Stimulated activated CD4-positive, alpha-beta T cell treated with anti-CD3 and anti-CD28 coated beads, Interleukin-1b, Interleukin-23, amount 100 ng/mL, for 1 hour (primary cell): ENCODE measurements at places on chromosomes 7 and 10.

DNA sequence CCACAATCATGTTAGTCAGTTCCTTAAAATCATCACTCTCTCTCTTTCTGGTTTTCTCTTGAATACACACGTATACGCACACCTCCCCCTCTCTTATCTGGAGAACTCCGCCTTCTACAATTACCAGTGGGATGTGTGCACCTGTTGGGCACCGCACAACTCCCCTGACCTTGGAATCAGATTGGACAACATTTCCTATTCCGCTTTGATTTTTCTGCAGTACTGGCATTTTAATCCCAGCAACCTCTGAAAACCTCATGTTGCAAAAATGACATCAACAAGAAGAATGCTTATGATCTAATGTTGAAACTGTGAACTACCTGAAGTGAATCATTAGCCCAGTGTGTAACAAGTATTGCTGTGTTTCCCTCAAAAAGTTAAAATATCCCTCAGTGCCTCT lies 109.6 kb downstream of the KIAA1217 start:
- no peak for DNase-seq

DNA sequence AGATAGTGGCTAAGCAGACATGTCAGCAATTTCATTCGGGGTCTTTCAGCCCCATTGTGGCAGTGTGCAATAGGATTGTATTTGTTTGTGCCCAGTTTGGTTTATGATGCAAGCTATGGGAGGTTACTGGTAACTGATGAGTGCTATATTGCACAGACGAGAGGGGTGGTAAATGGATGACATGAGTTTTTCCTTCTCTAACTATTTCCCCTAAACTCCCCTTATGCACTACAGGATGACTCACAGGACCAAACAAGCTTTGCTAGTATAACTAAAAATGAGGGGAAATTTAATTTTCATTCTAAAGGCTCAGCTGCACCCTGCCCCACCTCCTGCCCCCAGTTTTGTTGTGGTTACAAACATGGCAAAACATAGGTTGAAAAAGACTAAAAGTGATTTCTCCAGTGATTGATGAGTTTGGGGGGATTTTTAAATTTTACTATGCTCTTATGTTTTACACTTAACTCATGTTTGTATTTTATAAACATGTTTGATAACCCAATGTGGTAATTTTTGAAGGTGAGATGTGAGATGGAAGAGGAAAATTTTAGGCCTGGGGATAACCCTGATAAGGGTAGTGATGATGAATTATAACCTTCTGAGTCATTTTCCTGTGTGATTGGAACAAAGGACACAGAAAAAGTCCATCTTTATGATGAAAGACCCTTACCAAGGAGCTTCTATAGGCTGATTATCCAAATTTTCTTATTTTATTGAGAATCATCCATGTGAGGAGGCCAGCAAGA lies 60.8 kb upstream of the NAMPT start:
- DNase-seq, result no peak

GRCh38 chr7:50379082-50379481 lies 71.1 kb downstream of the FIGNL1 start:
- no peak for DNase-seq

DNA sequence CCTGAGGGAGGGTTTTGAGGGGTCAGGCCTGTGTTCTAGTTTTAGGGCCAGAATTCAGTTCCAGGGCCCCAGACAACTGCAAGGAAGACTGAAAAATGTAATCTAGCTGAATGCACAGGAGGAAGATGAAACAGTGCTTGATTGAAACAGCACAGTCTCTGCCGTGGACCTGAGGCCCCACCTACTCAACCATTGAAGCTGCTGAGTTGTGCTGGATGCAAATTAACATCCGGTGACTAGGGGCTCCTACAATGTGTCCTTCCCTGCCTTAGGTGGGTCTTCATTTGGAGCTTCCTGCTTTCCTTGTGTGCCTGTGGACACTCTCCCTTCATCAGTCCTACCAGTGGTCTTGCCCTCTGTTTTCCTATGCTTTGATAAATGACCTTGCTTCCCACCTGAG lies 5.7 kb downstream of the GLRX3 start:
- DNase-seq, result no peak

- DNase-seq, result no peak
Observed at GRCh38 chr10:102812231-102812876, 24.9 kb downstream of the CYP17A1 start.

DNA sequence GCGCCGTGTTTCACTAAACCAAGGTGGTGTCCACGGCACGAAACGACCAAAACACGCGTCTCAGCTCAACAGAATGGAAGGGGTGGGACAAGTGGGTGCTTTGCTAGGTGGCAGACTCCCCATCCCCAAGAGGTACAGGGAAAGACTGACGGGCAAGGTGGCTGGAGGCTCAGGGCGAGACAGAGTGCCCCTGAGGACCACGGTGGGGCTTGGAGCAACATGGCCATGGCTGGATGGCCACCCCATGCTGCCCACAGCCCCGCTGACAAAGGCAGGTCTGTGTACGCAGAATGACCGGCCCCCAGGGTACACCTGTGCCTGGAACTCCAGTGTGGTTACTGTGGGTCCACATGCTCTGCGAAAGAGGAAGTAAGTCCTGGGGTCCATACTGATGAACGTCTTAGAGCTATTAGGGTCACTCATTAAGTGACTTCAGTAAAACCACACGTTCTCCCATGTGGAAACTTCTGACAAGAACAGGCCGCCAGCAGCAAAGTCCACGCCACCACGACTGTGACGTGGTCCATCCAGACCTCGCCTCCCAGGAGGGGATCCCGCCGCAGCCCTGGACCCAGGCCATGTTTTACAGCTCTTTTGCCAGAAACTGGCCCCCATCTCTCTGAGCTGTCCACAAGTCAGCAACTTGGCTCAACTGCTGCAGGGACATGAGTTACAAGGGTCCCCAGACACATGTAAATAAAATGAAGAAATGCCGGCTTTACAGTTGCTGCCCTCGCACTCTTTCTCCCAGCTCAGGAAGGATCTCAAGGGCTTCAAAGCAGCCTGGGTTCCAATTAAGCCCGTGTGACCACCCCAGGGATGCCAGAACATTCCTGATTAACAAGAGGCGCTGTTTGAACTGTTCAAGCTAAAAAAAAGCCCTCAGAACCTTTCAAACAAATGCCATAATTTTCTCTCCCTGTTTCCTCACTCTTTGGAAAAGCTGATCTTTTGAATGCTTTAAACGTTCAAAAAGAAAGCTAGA lies 66.8 kb downstream of the MAD1L1 start:
- no peak for DNase-seq

DNA sequence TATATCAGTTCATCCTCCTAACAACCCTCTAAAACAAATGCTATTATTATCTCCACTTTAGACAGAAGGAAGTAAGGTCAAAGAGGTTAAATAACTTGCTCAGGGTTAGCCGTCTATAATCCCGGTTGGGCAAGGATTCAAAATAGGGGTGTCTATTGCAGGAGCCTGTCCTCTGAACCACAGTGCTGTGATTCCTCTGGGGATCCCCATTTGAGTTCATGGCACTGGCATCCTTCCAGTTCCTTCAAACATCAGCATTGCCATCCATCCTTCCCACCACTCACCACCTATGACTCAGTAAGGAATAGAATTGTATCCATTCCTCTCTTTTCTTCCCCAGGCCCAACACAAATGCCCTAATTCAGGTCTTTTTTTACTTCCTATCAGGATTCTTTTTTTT lies 25.6 kb downstream of the HPS6 start:
- DNase-seq, result no peak

DNA sequence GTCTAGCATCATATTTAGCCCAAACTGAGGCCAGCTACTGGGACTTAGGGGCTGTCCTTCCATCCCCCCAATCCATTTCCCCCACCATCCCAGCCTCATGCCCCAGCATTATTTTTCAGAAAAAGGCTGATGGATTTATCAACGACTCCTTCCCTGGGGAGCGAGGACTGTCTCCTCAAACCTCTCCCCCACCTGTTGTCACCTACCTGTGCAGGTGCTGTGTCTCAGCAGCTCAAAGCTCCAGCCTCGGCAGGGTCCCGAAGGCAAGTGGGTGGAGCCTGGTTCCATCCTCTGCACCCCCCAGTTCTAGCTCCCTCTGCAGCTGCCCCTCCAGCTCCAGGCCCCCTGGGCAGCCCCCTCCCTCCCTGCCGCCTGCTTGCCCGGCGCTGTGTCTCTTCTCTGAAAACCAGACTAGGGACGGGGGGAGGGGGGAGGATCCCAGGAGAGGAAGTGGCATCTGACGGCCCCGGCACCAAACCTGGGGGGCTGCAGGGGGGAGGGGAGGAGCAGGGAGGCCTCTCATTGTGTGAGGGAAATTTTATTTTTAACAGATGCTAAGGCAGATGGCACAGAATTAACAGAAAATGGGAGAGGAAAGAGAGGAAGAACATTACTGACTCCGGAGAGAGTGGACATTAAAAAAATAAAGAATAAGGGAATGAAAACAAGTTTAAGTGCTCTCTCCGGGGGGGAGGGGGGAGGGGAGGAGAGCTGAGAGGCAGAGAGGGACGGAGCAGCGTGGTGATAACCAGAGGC lies 61.7 kb upstream of the PAX2 start:
- no peak for DNase-seq

DNA sequence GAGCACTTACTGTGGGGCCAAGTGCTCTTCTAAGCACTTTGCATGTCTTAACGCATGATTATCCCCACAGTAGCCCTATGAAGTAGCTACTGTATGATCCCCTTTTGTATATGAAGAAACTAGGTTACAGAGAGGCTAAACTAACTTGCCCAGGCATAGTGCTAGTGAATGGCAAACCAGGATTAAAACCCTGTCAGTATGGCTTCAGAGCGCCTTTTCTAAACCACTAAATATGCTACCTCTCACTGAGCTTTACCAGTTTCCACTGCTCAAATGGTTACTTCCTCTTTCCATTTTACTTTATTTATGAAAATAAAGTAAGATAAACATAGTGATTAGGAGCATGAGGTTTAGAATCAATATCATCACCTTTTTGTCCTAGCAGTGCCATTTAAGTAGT lies 73.6 kb downstream of the PODXL start:
- DNase-seq, result no peak

DNA sequence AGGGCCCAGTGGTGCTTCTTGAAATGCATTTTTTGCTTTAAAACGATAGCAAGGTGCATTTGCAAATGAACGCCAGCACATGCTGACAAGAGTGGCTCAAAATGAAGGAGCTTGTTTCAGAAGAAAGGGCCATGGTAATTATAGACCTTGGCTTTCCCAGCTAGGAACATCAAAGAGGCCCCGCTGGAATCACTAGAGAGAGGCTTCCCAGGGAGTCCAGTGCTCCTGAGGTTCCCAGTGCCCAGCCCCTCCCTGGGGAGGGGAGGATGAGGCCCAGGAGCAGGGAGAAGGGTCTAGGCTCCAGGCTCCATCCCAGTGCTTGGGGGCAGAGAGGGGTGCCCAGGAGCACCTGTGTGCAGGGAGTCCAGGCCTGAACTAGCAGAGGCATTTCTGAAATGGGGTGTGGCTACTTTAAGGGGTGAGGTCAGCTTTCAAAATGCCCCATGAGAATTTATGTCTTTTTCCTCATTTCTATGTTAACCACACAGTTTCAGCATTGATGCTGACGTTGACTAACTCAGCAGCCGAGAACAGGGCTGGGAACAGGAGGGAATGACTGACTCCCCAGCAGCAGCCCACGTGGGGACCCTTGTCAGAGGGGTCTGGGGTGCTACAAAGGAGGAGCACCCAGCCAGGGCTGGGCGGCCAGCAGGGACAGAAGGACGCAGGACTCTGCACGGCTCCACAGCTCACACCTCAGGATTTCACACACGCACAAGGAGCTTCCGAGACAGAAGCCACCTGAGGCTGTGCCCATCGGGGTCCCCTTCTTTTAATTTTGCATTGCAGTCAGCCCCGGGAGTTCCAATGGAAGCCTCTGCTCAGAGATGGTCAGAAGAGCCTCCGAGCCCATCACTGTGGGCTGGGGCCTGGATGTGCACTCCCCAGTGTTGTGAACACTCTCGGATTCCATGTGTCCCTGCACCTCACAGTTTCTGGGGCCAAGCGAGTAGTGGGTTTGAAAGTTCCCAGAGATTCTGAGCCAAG lies 570.2 kb downstream of the PTPRN2 start:
- DNase-seq, result no peak

GRCh38 chr10:44102726-44103255 lies 282.1 kb downstream of the CXCL12 start:
- DNase-seq, result no peak

GRCh38 chr7:125061-125475 lies 67.3 kb upstream of the FAM20C start:
- no peak for DNase-seq

- DNase-seq, result no peak
Observed at GRCh38 chr7:29639886-29640595, 76.4 kb downstream of the PRR15 start.

- DNase-seq, result no peak
Observed at GRCh38 chr7:11474902-11475585, 357.0 kb downstream of the THSD7A start.

DNA sequence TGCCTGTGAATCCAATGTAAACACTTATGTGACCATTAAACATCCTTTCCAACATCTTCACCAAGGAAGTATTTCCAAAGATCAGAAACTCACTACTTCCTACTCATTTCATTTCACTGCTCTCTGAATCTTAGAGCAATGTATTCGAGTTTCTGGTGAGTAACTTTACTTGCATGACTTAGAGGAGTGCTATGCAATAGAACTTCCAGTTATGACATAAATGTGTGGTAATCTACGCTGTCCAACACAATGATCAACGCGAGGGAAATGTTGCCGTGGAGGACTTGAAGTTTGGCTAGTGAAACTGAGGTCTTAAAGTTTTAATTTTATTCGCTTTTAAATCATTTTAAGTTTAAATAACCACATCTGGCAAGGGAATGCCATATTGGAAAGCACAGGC lies 1326.3 kb downstream of the XPNPEP1 start:
- no peak for DNase-seq

- no peak for DNase-seq
Observed at GRCh38 chr7:95549818-95550529, 46.3 kb downstream of the PDK4 start.

- no peak for DNase-seq
Observed at GRCh38 chr10:35353805-35354204, 17.5 kb downstream of the CCNY start.

DNA sequence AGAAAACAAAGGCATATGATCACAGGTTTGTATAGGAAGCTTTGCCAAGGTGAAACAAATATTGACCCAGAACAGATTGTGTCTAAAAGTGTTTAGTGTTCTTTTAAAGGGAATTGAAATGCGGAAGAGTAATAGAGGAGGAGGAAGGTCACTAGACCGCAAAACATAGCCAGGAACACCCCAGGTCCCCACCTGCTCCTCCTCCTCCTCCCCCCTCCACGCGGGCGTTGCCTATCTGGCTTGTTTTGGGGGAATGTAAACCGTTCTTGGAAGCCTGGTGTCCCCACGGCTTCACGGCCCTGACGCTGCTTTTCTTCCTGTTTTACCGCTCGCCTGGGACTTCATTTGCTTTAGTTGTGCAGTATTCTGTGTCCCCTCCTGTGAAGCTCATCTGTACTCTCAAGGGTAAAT lies 81.0 kb upstream of the PFKP start:
- DNase-seq, result no peak

GRCh38 chr10:78441694-78442093 lies 408.0 kb downstream of the RPS24 start:
- DNase-seq, result no peak
